ENCODE measurements at places on chromosomes 3 and 15. TPM values are rescaled to one million over a fixed set of nuclear protein-coding genes. Genes with fewer than 3 reads are reported as not detected.

DNA sequence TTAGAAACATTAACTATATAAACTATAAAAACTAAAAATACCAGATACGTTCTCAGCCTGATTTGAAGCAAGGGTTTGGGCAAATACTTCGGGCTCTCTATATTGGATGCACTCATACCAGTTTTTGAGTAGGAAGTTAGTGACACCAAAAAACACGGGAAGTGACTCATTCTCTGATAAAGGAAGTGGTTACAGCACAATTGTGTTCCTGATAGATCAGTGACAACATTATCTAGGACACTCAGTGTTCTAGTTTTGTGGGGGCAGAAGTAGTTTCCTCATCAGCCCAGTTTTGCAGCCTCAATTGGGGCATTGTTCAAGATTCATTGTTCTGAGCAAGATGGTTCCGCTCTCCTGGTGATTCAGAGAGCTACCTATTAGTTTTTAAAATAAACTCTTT lies 469.6 kb upstream of the DPPA4 start:
- no peaks in the 10 kb centered on the region for H3K36me3 ChIP-seq
- peak; percentile 53 for DNase-seq
- no peak overlapping the region for H3K4me3 ChIP-seq
- H3K27ac ChIP-seq: no peak overlapping the region

- H3K4me3 ChIP-seq: no peak overlapping the region
- H3K36me3 ChIP-seq: no peaks in the 10 kb centered on the region
- H3K27ac ChIP-seq: no peak overlapping the region
- no peak for DNase-seq
- H3K4me1 ChIP-seq: no peaks in the 10 kb centered on the region
Observed at GRCh38 chr3:63705092-63705645, 52.7 kb downstream of the SNTN start.

DNA sequence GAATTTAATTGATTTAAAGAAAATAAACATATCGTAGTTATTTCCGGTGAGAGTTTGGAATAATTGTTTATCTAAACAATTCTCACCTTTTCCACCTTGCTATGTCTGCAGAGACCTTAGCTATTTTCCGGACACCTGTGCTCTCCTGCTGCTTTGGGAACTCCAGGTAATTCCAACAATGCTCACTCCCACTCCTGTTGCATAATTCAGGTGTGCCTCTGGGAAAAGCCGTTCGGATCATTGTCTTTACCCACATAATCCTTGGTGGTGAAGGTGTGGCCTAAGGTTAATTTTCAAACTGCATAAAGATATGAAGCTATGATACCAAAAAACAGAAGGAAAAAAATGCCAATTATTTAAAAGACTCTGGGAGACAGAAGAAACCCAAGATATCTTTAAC lies 59.4 kb downstream of the LDHAL6B start:
- no peak overlapping the region for H3K27ac ChIP-seq
- no peaks in the 10 kb centered on the region for H3K36me3 ChIP-seq
- no peak for DNase-seq
- no peaks in the 10 kb centered on the region for H3K27me3 ChIP-seq
- no peak overlapping the region for H3K4me3 ChIP-seq
- peaks cover 31% of the 10 kb centered on the region for H3K4me1 ChIP-seq

DNA sequence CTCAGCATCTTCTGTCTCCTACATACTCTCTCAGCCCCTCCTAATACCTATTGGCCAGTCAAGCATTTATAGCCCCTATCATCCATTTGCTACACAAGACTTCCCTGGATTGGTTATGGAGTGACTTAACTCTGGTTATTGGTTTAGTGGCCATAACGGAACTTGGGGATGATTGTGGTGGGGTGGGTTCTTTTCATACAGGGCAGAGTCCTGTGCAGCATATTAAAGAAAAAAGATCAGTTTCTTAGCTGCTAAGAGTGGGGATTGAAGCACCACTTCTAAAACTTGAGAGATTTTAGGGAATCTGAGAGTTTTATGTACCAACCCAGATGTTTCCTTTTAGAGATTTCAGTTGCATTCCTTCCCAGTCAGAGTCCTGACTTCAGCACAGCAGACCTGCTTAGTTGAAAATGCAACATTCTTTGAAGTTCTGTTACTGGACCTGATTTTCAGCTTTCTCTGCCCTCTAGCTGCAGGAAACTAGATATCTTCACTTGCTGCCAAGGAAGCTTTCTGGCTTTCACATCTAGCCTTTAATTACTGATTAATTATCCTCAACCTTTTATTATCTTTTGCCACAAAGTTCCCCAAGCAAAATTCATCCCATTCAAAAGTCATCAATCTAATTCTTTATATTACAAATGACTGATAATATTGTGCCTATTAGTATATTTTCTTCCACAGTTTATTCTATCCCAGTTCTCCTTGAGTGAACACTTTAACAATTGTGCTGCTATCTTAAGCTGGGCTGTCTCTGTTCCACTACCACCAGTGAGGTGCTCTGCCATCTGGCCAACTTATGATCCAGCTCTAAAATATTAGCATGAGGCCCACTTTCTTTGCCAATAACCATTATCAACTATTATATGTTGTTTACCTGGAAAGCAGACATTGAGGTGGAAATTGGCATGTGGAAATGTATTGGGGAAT lies 906.0 kb upstream of the ALCAM start:
- H3K27me3 ChIP-seq: no peaks in the 10 kb centered on the region
- H3K4me3 ChIP-seq: no peak overlapping the region
- no peak overlapping the region for H3K27ac ChIP-seq

GRCh38 chr3:72571638-72572114 lies 276.6 kb downstream of the SHQ1 start:
- H3K27ac ChIP-seq: no peak overlapping the region
- no peaks in the 10 kb centered on the region for H3K27me3 ChIP-seq
- DNase-seq: no peak
- H3K36me3 ChIP-seq: no peaks in the 10 kb centered on the region

The MCTP2 gene
- total RNA-seq: 5.7 TPM

The TMEM266 gene
- 0.38 TPM for total RNA-seq

The MST1R gene
- 98.3 TPM for total RNA-seq

The LMCD1 gene
- total RNA-seq: 10.0 TPM

The MYH15 gene
- total RNA-seq: 0.95 TPM

The CLDN18 gene
- not detected for total RNA-seq

The TGM5 gene
- 1.7 TPM for total RNA-seq

The ZNF660 gene
- total RNA-seq: 1.0 TPM

The MKRN2OS gene
- total RNA-seq: 6.2 TPM

The CAPN3 gene
- total RNA-seq: 0.18 TPM

The BCL2A1 gene
- total RNA-seq: not detected
